ENCODE measurements at places on chromosomes 2 and 18.

DNA sequence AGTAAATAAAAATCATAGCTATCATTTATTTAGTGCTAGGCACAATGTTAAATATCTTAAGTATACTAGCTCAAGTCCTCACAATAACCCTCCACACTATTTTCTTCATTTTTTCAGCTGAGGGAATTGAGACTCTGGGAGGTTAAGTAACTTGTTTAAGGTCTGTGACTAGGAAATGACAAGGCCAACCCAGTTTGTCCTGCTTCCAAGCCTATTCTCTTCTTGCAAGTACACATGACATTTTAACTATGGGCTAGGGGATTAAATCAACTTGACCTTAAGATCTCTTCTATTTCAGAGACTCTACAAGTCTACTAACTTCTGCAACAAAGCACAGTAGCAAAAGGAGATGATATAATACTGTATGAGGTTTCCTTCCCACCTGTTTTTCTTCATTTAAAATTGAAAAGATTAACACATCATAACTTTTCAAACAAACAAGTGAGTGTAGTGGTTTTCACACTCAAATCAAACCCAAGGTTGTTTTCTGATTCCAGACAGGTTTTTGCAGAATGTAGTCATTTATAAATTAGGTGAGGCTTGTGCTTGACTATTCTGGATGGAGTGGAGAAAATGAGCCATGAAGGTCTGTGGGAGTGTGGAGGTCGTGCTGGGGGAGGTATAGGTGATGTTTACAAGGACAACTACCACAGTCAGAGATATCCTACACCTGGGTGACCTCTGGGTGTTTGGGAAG, 57.0 kb downstream of the CD28 start:
- peak; percentile 47 for DNase-seq

DNA sequence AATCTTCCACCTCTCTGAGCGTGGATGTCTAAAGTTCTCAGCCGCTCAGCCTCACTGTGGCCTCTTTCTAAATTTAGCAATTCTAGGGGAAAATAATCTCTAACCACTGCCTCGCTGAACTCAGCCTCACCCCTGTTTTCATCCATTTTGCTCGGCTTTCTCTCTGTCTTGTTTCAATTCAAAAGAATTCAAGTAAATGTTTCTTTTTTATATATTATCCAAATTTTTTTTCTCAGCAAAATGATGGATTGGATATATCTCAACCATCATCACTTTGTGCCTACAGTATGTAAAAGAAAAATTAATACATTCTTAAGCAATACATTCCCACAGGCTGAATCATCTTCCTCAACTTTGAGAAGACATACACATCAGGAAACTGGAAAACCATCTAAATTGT, 24.0 kb upstream of the GALNT5 start:
- no peak for DNase-seq

DNA sequence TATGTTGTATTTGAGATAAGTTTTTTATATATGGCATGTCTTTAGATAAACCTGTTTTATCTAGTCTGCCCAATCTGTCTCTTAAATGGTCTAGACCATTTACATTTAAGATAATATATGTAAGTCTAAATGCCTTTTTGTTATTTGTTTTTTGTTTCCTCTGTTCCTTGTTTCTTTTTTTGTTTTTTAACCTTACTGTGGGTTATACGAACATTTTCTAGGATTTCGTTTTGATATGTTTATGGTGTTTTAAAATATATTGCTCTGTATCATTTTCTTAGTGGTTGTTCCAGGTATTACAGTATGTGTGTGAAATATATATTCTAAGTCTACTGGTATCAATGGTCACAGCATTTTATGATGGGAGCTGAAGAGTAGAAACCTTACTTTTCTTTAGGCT, 13.3 kb downstream of the BCL2L11 start:
- DNase-seq = no peak

GRCh38 chr2:15223887-15224286, 337.2 kb downstream of the NBAS start:
- DNase-seq = no peak

DNA sequence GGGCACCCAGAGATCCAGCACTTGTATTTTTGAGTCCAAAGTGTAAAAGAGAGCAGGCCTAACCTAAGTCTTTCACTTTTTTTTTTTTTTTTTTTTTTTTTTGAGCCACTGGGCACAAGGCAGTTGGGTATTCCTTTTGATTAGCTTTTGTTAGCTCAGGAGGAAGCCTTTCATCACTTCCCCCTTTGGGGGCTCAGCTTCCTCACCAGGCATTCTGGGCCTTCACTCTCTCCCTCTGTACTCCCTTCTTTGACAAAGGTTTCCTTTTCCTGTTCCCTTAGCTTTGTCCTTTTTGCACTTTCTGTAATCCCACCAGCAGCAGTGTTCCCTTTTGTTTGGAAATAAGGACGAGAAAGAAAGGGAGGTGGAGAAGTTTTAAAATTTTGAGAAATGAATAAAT, 88.2 kb downstream of the PKP4 start:
- no peak for DNase-seq

GRCh38 chr2:8125741-8126711, 555.8 kb upstream of the ID2 start:
- no peak for DNase-seq

- no peak for DNase-seq
Observed at GRCh38 chr2:171792886-171793580, 101.0 kb downstream of the SLC25A12 start.

DNA sequence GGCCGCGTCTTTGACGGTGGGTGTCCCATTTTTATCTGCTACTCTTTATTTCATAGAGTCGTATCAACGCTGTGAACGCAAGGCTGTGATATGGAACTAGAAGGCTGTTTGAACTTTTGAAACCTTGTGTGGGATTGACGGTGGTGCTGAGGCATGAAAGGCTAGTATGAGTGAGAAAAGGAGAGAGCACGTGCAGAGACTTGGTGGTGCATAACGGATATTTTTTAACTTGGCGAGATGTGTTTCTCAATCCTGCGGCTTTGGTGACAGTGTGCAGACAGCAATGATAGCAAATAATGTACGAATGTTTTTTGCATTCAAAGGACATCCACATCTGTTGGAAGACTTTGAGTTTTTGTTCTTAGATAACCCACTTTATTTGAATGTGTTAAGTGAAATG, 6.2 kb downstream of the HES6 start:
- DNase-seq = no peak

GRCh38 chr2:120059483-120059882, 46.6 kb downstream of the EPB41L5 start:
- no peak for DNase-seq

DNA sequence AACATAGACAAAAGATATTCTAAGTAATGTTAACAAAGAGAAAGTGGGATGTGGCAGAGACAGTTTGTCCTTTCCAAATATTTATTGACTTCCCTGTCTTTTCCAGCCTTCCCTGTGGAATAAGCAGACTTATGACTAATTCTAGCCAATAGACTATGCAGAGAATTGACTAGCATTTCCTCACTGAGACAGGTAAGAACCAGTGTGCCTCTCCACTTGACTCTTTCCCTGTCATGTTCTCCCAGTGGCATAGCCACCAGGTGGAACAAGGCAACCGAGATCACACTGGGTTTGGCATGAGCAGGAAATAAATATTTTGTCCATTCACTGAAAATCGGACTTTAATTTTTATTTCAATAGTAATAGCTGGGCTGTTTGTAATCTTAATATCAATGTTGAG, 168.1 kb upstream of the CTAGE1 start:
- DNase-seq = no peak

- no peak for DNase-seq
Observed at GRCh38 chr2:154836632-154837031, 138.1 kb downstream of the KCNJ3 start.

GRCh38 chr2:85009019-85009618, 38.2 kb downstream of the KCMF1 start:
- no peak for DNase-seq

- DNase-seq = no peak
Observed at GRCh38 chr2:241925277-241925676, 55.7 kb downstream of the RTP5 start.

GRCh38 chr2:235639428-235639773, 145.6 kb downstream of the AGAP1 start:
- DNase-seq = no peak
